NCI-H82 (cell line): ENCODE measurements at places on chromosomes 7 and 10.

DNA sequence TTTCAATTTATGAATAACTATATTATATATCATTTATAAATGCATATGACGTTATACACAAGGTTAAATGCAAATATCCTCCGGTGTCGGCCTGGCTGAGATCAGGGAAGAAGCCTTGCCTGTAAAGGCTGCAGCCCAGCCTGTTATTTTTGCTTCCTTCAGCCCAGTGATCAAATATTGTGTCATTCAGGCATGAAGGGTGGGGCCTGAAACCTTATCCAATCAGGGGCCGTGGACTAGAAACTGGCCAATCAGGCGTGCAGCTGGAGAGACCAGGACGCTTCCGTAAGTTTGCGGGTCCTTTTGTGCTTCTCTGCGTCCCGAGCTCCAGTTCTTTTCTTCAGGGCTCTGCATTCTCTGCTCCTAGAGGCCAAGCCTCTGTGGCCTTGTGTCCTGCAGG is at the start of gene ZNF722:
TSS of gene ZNF722 (plus strand) at position 301 of the 400 bp plus-strand sequence. CDS start 113 bp downstream, outside the sequence.
- DNase-seq: no peak

DNA sequence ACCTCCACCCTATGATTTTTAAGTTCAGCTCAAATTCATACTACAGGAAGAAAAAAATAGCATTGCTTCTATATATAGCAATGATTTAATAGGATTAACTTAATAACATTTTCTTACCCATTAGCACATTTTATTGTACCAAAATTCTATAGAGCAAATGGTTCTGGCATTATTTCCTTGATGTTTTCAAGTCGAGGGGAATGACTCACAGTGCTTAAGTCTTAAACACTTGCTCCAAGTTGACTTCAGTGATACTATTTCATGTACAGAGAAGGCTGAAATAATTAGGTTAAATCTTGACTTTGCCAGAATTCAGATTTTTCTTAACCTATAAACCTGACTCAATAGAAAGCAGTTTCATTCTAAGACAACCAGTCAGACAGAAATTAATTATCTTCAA is 1133.8 kb downstream of the SORCS3 start:
- DNase-seq: no peak

DNA sequence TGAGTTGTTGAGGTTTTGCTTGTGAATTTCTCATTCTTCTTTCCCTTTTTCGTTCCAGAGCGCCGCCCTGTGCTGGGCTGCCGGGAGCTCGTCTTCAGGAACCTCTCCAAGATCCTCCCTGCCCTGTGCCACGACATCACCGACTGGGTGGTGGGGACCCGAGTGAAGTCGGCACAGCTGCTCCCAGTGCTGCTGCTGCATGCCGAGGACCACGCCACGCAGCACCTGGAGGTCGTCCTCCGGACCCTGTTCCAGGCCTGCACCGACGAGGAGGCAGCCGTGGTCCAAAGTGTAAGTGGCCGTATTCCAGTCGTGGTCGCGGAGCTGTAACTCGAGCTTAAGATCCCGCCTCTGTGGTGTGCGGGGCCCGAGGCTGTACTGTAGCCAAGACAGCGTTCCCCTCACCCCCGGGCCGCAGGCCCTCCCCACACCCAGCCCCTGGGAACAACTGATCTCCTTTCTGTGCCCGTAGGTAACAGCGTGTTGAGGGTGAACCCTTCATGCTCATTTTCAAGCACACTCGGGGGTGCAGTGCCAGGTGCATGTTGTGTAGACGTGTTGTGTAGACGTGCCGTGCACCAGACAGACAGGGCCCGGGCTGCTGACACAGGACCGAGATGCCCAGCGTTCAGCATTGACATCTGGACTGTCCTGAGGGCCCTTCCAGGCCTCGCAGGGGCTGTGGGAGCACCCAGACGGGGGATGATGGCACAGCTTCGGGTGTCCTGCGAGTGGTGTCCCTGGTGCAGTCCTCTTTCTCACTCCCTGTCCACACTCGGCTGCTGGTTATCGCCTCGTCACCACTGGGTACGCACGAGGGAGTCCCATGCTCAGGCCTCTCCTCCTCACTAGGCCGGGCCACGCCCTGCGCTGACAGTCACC is 27.7 kb upstream of the PRKAR1B start:
- DNase-seq: no peak

GRCh38 chr7:28106321-28106829 is 74.2 kb downstream of the JAZF1 start:
- DNase-seq: no peak
